Peyer's patch (tissue), 4 donors: ENCODE measurements at places on chromosomes 16 and 17.

DNA sequence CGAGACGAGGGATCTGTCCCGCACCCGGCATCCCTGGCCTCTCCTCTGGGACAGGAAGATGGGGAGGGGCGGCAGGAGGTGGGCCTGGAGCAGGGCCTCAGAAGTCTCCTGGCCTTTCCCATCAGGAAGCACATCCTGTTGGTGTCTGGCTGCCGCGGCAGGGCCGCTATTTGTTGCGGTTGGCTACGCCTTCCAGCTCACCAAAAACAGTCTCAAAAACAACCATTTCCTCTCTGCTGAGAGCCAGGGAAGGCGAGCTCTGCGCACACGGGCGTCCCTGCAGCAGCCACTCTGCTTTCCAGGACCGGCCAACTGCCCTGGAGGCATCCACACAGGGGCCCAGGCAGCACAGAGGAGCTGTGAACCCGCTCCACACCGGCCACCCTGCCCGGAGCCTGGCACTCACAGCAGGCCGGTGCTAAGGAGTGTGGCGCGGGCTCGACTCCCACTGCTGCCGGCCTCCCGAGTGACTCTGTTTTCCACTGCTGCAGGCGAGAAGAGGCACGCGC, at the start of gene TMEM204:
TMEM204 (plus strand) TSS at position 224 of the 509 bp plus-strand sequence. CDS start 610 bp downstream, outside the sequence.
- no peak for DNase-seq

DNA sequence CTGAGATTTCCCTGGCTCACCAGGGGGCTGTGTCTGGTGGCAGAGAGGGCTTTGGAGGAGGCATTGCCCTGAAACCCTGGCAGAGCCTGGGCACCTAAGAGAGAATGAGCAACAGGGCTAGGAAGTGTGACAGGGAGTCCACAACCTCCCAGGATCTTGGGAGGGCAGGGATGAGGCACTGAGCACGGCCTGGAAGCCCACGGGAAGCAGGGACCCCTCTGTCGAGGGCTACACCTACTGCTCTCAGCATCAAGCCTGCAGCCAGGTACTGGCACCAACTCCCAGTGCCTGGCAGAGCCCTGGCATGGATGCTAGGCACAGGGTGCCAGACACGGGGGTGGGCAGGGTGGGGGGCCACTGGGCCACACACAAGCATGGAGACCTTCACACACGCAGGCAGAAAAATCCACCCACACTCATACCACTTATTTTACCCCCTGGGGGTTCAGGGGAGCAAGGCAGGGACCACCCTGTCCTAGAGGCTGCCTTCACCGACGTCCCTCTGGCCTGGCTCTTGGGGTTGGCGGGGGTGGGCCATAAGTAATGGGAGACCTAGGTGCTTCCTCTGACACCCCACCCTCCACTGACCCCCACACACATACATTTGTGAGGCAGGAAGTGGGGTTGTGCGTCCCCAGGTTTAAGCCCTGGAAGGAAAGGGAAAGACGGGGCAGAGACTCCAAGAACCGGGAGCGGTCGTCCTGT, 970 bp upstream of the HSD11B2 start:
- DNase-seq = no peak

DNA sequence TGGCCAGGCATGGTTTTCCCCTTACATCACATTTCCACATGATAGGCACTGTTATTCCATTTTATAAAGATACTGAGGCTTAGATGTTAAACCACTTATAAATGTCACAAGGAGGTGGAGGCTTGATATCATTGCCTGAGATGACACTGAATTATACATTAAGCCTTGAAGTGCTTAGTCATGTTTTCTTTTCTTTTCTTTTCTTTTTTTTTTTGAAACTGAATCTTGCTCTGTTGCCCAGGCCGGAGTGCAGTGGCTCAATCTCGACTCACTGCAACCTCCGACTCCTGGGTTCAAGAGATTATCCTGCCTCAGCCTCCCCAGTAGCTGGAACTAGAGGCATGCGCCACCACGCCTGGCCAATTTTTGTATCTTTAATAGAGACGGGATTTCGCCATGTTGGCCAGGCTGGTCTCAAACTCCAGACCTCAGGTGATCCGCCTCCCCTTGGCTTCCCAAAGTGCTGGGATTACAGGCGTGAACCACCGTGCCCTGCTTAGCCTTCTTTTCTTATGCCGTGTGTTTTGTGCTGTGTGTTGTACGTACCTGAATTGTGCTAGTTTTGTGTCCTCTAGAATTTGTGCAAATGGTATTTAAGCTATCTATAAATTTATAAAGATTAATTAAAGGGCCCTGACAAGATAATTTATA, 1.2 kb downstream of the DNAJA3 start:
- no peak for DNase-seq

DNA sequence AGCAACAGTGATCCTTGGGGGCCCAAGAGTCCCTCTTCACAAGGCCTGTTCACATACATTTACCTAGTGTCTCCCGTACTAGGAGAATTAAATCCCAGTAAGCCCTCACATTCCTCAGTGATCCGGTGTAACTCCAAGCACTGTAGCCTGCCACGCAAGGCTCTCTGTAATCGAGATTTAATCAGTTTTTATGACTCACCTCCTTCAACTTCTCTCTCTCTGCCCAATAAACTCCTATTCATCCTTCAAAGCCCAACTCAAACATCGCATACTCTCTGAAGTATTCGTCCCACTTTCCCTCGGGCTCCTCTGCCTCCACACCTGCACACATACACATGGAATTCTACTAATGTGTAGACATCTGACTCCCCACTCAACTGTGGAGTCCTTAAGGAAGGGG, 141.8 kb downstream of the CMIP start:
- no peak for DNase-seq

DNA sequence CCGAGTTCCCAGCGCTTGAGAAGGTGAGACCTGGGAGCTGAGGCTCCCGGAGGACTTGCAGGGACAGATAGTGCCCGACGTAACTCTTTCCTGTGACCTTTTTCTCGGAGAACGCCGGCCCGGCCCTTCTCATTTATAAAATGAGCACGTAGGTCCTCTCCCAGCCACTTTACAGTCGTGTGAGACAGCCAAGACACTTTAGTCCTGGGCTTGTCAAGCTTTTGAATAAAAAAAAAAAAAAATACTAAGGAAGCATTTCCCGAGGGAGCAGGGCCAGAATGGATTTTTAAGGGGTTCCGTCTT, 241 bp downstream of the DRC3 start:
- no peak for DNase-seq

- DNase-seq = no peak
These were observed 8.4 kb upstream of the SHCBP1 start for GRCh38 chr16:46629331-46630219.

GRCh38 chr17:59332749-59333377, 1.4 kb downstream of the YPEL2 start:
- DNase-seq = peak; percentile 62

DNA sequence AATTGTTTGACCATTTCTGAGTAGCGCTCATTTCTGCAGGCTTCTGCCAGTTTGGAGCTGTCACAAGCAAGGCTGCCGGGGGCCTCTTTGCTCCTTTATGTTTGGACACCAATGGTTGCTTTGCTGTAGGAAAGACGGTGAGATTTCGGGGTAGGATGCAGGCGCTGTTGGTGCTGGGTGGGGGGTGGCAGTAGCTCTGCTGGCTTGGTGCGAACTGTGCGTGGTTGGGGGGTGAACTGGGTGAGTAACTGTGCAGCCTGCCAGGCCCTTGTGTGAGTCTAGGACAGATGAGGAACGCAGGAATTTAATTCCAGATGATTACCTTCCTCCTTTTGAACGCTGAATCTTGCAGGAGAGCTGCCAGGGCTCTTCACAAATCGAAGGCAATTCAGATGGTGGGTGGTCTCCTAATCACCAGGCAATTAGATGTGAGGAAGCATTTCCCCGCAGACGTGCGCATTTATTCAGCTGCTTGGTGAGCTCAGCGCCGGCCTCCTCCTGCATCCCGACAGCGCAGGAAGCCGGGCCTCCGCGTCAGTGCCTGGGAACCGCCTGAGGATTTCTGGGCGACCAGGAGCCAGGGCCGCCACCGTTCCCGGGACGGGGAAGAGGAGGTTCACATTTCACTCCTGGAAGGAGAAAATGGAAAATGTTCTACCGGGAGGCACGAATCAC, 154.4 kb downstream of the FOXL1 start:
- DNase-seq = no peak

DNA sequence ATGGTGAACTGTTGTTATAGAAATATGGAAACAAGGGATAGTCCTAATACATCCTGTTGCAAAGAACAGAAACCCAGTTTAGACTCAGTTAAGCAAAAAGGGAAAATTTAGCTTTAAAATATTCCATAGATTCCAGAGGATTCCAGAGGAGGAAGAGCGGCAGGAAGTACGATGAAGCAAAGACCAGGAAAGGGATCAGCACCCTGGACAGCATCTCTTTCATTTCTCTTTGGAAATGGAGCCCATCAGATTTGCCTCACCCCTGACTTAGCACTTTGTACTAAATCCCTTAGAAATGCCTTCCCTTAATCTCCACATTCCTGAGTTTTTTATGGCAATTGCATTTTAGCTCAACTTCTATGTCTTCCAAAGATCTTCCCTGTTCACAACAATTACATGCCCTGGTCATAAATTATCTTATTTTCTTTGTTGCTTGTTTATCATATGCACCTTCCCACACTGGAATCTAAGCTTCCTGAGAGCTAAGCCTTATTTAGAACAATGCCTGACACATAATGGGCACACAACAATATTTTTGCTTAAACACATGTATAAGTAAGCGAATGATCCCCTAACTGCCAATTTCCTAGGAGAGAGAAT, 150.0 kb upstream of the RBFOX1 start:
- no peak for DNase-seq

- DNase-seq = no peak
These were observed 102.1 kb downstream of the KIF2B start for GRCh38 chr17:53924530-53925455.
